Smooth muscle cell of the brain vasculature (primary cell): ENCODE measurements at places on chromosomes 1 and 21.
A peak's percentile ranks its signal among the peaks of the same experiment; 100 is the strongest.

DNA sequence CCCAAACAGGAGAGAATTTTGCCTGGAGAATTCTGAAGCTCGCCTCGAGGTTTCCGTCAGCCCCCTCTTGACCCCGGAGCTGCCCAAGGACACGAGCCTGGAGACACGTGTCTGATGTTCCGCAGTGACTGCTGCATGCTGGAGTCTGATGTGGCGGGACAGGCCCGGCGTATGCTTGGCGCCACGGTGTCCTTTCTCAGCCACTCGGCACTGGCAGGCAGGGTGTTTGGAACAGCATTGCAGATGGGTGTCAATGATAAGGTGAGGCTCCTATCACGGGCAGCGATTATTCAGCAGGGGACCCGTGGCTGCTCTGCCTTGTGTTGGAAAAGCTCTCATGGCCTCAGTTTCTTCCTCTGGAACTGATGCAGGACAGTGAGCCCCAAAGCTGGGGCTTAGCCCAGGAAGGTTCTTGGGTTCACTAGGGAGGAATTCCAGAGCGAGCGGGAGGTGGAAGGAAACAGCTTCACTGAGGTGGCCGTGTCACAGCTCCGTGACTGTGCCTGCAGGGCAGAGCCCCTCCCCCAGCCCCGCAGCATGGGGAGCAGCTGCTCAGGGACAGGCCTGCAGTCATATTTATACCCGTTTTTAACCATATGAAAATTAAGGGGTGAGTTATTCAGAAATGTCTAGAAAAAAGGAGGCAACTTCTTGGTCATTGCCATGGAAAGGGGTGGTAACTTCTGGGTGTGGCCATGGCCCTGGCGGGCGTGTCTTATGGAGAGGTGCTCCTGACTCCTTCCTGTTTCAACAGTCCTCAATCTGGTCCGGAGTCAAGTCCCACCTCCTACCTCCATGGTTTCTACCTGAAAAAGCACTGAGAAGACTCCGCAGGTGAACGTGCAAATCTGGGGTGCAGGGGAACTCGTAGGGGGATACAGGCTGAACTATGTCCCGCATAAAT lies 123.4 kb downstream of the SIK1 start:
- no peak for DNase-seq

- peak; percentile 39 for DNase-seq
These were observed 43.4 kb upstream of the MRPS6 start for GRCh38 chr21:34029743-34030528.

DNA sequence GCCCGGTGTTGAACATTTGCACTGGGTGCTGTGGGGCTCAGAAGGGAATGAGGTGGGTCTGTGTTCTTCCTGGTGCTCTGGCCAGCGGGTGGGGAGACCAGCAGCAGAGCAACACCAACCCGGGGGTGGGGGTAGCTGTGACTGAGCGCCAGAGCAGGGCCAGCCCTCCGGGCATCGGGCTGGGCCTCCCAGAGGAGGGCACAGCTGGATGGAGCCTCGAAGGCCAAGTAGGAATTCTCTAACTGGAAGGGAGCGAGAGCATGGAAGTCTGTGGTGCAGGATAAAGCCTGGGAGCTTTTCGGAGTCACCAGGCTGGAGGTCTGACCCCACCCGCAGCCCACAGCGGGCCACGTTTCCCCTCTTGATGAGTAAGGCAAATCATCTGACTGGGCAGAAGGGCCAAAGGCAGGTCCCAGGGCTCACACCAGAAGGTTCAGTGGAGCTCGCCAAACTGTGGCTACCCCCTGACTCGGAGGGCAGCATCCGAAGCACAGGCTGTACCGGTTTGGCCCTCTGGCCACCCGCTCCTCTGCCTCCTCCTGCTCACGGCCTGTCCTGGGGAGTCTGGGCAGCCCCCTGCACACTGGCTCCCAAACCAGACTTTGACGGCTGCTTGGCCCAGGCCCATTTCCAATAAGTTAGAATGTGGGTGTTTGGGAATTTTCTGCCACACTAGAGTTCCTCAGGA lies 18.8 kb downstream of the SLC1A7 start:
- DNase-seq: no peak

DNA sequence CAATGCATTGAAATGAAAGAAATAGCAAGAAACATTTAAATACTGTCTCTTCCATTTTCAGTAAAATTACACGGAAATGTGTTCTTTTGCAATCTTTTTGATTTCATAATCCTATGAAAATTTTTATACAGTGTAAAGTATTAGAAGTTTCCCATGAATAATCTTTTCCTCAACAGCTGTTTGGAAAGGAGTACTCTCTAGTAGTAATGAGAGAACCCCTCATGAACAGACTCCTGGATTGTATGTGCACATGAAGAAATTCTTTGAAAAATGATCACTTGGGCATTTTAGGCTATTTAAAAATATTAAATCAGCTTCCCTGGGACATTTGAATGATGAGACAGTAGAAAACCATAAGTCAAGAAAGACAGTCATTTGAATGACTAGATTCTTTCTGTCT lies 64.4 kb downstream of the LHX9 start:
- no peak for DNase-seq

- no peak for DNase-seq
These were observed 9.8 kb downstream of the OVGP1 start for GRCh38 chr1:111417755-111418154.

- DNase-seq: no peak
These were observed 20.6 kb upstream of the KIF26B start for GRCh38 chr1:245133995-245134715.

GRCh38 chr1:213162338-213162737 lies 111.3 kb downstream of the RPS6KC1 start:
- DNase-seq: no peak

- no peak for DNase-seq
These were observed 75.5 kb downstream of the LRRC8D start for GRCh38 chr1:89896105-89896942.
